ENCODE measurements at places on chromosomes 12 and 14.

DNA sequence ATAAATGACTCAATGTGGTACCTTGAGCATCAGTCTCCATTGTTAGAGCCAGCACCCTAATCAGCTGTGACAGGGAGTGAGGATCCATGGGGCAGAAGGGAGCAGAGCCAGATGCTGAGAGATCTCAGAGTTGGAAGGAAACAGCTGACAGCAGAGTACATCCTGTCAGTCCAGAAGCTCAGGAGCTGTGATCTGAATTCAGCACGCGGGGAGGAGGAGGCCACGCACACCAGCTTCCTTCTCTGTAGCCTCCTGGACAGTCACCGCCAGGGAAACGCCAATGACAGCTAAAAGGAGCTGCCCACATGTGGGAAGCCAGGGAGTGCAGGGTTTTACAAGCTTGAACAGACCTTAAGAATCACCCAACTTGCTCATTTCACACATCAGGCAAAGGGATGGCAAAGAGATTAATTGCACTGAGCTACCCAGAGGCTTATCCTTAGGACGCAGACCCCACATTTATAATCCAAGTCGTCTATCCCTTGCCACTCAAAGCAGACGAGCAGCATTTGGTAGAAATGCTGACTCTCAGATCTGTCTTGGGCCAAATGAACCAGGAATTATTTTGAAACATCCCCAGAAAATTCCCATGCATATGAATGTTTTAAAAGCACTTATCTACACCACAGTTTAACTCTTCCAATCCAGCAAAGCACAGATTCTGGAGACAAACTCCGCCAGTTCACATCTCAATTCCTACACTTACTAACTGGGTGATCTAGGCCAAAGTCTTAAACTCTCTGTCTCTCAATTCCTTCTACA lies 322.6 kb upstream of the TMTC1 start:
- no peak for ATAC-seq

- ATAC-seq, result no peak
Observed at GRCh38 chr12:131378176-131378842, 332.6 kb upstream of the SFSWAP start.

- no peak for ATAC-seq
Observed at GRCh38 chr12:42284157-42284556, 41.7 kb downstream of the ZCRB1 start.

- ATAC-seq, result no peak
Observed at GRCh38 chr12:102781117-102781516, 135.9 kb downstream of the PAH start.

DNA sequence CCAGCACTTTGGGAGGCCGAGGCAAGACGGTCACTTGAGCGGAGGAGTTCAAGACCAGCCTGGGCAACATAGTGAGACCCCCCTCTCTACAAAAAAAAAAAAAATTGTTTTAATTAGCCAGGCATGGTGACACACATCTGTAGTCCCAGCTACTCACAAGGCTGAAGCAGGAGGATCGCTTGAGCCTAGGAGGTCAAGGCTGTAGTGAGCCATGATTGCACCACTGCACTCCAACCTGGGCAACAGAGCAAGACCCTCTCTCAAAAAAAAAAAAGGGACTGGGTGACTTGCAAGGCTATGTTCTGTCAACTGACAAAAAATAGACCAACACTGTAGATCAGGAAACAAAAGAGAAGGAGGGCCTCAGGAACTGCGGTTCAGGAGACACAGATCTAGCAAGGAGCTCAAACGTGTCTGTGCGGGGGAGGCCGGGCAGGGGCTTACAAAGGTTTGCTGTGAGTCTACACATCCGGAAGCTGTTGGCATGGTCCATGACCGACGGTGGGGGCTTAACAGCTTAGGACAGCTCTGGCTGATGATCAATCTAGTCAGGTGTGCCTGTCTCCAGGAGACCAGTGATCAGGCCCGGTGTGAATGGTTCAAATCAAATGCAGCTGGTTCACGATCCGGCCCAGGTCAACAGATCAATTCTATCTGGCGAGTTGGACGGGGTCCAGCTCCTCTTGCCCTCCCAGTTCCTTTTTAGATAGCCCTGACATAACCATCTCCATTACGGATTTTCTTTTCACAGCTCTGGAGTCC lies 31.7 kb upstream of the INF2 start:
- ATAC-seq, result peak; percentile 68

DNA sequence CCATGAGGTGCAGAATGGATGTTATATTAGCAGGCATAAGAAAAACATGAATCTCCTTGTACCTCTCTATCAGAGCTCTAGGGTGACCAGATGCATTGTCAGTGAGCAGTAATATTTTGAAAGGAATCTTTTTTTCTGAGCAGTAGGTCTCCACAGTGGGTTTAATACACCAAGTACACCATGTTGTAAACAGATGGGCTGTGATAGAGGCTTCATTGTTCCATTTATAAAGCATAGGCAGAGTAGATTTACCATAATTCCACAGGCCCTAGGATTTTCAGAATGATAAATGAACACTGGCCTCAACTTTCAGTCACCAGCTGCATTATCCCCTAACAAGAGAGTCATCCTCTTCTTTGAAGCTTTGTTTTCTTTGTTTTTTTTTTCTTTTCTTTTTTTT lies 185.2 kb downstream of the ERC1 start:
- ATAC-seq, result no peak

- ATAC-seq, result no peak
Observed at GRCh38 chr12:45388545-45388944, 172.7 kb downstream of the ANO6 start.

GRCh38 chr12:61956545-61956944 lies 303.7 kb upstream of the USP15 start:
- ATAC-seq, result no peak

DNA sequence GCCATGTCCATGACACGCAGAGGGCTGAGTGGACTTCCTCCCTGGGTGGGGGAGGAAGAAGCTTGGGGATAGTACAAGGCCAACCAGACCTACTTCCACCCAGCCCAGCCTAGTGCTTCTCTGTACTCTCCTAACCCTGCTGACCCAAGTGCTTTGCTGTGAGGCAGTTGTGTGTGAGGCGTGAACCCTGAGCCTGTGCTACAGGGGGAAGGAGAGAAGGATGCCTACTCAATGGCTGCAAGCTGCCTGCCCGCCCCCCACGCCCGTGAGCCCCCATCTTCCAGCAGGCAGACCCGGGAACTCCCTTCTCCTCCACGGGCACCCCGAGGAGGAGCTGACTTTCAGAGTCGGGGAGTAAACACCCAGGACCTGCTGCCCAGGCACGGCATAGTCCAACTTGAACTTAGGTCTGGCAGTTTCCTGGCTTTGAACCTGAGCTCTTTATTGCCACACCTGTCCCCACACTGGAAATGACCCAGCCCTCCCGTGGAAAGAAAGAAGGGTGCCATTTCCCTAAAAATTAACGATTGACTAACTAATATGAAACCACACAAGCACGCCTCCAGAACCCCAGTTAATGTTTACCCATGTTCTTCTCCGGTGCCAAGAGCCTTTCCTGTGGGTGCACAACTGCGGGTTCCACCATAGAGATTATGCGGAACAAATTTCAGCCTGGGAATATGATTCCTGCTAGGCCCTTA lies 10.8 kb downstream of the ALDH2 start:
- ATAC-seq, result no peak
